ENCODE measurements at places on chromosomes 11 and 22.

DNA sequence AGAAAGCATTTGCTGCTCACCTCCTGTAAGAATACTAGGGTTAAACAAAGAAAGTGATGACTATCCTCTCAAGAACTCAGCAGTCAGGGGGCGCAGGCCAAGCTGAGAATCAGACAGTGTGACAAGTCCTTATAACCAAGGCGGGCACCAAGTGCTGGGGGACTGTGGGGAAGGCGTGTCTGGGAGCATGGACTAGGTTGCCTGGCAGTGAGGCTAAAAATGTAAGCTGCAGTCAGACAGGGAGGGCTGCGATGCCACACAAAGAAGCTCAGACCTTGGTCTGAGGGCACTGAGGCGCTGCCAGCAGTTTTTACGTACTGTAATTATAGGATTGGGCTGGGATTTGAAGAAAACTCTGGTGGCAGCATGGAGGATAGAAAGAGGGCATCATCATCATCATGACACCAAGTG lies 73.7 kb downstream of the FLI1 start:
- DNase-seq: no peak

GRCh38 chr11:15670520-15671070 lies 555.9 kb downstream of the INSC start:
- no peak for DNase-seq

GRCh38 chr11:128862908-128863660 lies 4.0 kb downstream of the KCNJ1 start:
- no peak for DNase-seq

DNA sequence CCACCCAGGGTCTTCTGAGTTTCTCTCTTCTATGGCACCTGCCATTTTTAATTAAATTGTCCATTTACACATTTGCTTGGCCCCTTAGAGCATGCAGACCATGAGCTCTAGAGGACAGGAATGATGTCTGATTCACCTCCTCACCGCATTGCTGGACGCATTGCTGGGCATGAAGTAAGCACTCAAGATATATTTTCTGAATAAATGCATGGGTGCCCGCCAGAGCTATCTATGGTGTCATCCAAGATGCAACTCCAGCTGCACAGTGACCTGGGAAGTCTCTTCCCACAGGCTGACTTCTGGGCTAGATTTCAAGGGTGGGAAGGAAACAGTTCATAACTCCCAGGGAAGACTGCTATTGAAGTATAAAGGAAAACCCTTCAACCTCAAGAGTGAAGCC lies 66.6 kb upstream of the ASPHD2 start:
- DNase-seq: no peak

GRCh38 chr22:38347944-38348750 lies 30.9 kb upstream of the CSNK1E start:
- no peak for DNase-seq

DNA sequence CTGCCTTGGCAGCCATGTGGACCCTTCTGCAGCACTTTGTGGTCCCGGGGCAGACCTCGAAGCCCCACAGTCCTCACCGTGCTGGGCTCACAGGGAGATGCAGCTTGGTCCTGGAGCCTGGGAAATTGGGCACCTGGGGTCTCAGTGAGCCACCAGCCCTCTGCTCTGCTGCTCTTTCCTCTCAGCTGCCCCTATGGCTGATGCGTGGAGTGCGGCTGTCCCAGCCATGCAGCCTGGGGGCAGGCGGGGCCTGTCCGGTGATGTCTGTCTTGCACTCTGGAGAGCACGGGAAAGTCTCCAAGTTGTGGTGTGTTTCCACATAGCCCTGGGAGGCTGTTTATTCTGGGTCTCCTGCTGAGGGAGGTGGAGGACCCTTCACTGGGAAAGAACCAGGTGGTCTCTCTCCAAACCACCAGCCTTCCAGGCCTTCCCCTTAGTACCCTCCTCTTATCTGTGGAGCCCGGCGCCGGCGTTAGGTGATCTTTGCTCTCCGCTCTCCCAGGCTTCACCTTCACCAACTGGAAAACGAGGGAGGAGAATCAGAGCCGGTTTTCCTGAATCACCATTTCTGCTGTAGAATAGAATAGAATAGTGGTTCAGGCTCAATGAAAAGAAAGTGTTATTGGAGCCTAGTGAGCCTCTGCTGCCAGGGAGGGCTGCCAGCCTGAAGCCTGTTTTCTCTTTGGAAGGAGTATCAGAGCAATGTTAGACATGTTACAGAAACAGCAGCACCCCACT lies 41.2 kb upstream of the GRAMD4 start:
- DNase-seq: no peak

DNA sequence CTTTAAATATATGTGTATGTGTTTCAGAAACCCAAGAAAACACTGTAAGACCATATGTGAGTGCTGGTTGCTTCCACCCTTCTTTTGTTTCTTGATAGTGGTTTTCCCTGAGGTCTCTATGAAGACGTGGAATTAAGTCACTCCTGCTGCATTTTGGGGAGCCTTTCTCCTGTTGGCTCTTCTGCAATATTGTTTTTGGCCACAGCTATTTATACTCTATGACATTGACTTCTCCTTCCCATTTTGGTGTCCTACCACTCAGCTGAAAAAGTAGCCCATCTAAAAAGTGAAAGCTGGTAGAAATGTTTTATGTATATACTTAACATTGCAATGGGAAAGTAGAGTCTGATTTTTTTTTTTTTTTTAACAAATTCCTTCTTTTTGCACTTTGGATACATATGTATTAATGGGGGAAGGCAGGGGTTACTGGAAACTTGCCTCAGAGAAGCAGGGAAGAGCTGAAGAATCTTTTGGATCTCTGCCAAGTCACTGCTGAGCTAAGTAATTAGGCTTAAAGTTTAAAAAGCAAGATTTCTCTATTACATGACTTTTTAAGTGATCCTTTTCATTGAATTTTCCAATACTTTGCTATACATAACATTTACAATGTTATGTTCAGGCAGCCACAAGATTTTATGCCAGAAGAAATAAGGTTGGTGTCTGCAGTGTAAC lies 1.8 kb downstream of the TTC17 start:
- DNase-seq: no peak

DNA sequence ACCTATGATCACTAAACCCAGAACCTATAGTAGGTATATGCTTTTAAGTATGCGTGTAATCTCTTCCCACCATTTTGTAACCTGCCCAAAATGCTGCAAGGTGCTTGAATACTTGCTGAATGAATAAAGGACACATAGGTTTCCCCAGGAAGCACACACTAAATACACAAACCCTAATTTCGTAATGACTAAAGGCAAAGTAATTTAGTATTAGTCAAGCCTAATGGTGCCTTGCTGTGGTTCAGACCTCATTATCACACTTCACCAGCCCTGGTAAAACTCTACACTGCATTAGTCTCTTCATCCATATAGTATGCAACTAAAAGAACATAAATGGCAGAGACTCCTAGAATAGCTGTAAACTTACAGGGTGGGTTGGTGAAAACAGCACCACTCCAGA lies 289.0 kb upstream of the PITPNB start:
- no peak for DNase-seq

DNA sequence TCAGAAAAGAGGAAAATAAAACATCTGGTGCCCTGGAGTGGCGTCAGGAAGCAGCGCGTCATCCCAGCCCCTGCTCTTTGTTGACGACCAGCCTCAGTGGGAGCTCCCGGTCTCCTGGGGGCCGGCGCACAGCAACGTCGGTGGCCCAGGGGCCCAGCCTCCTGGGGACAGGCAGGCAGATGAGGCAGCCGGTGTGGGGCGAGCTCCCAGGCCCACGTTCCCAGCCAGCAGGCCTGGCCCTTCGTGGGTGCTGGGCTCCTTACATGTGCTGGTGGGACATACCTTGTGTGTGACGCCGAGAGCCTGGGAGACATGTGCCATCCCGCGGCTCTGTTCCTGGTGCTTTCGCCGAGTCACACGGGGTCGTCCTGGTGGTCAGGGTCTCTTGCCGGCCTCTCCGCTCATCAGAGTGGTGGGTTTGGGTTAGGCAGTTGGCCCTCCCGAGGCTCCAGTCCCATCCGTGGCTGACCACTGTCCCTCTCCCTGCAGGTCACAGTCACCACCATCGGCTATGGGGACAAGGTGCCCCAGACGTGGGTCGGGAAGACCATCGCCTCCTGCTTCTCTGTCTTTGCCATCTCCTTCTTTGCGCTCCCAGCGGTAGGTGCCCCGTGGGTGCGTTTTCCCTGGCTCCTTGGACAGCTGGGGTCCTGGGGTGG lies 116.7 kb downstream of the KCNQ1OT1 start:
- no peak for DNase-seq

GRCh38 chr11:77470971-77471370 lies 2.9 kb downstream of the PAK1 start:
- no peak for DNase-seq
